ENCODE measurements at places on chromosomes 1 and 21.

DNA sequence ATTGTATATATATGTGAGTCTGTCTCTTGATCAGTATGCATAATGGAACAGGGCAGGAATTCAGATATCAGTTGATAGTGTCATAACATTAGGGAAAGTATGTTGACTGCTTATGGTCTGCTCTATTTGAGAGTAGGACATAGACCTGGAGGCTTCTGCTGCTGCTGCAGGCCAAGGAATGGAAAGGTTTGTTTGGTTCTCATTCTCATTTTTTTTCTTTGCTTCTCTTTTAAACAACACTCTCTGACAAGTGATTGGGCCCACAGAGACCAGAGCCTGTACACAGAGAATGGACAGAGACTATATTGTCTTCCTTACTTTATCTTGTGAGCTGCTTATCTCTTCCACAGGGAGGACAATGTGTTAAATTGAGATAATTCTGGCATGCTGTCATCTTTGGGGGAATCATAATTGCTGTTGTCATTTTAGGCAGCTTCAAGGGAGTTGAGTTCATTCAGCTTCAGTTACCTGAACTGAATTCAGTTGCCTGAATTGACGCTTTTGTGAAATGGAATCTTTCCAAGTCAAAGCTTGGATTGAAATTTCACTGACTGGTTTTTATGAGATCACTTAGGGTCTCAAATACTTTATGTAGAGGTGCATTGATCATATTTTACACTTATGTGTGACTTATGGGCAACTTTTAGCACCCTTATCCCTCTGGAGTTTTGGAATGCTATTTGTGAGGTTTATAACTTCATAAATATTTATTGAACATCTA is 16.9 kb downstream of the CAP1 start:
- no peak for DNase-seq

DNA sequence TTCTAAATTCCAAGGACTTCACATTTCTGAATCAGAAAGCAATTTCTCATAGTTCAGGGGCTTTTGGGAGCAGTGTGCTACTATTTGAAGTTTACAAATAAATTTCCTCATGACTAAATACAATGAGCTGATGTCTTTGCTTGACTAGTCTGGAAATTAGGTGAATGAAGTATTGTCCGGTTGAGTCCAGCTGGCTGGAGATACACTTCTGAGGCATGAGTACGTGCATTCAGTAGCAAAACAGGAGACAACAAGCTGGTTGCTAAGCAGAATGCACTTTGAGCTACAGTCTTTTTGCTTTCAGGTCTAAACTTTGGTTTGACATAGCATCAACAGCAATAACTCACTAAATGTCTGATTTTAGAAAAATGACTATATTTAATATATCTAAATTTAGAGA is 27.1 kb downstream of the ZNHIT6 start:
- no peak for DNase-seq

DNA sequence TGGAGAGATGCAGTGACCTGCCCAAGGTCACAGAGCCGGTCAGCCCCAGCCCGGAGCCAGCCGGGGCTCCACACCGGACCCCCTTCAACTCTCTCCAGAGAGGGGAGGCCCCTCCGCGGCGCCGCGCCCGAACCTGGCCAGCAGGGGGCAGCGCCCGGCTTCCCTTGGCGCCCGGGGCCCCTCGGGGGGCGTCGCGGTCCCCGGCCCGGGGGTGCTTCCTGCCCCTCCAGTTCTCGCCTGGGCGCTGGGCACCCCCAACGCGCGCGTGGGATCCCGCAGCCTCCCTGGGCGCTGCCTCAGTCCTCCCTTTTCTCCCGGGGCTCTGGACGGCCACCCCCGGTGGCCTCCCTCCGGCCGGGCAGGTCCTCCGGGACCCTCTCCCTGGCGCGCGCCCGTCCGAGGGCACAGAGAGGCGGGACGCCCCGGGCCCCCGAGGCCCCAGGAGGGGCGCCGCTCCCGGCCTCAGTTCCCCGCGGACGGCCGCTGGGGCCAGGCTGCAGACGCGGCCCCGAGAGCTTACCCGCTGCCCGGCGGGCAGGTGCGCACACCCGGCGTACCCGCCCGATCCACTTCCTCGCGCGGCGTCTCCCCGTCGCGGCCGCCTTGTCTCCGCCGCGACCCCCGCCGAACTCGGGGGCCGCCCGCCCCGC is 406 bp downstream of the HTR1D start:
- DNase-seq: no peak

GRCh38 chr1:17933971-17934370 is 173.6 kb upstream of the IGSF21 start:
- DNase-seq: no peak

DNA sequence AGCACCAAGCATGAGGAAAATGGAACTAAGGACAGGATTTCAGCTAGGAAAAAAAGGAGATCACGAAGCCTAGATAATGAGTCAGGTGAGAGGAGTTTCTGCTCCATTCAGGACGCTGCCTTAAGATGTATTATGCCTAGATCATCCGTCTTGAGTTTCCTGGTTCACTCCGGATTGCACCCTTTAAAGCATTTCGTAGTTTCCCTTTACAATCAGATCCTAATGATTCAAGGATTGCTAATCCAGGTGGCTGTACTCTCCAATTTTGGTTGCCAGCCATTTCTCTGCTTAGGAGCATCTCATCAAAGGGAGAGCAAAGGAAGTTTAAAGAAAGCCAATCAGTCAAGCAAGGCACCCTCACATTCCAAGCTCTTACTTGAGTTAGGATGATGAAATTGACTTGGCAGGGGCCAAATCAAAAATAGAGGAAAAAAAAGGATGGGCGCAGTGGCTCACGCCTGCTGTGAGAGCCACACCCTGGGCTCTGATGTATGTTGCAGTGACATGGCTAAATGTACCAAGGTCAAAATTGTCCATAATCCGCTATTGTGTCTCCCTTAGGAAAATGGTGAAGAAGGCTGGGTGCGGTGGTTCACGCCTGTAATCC is 156.9 kb upstream of the SOD1 start:
- DNase-seq: no peak

DNA sequence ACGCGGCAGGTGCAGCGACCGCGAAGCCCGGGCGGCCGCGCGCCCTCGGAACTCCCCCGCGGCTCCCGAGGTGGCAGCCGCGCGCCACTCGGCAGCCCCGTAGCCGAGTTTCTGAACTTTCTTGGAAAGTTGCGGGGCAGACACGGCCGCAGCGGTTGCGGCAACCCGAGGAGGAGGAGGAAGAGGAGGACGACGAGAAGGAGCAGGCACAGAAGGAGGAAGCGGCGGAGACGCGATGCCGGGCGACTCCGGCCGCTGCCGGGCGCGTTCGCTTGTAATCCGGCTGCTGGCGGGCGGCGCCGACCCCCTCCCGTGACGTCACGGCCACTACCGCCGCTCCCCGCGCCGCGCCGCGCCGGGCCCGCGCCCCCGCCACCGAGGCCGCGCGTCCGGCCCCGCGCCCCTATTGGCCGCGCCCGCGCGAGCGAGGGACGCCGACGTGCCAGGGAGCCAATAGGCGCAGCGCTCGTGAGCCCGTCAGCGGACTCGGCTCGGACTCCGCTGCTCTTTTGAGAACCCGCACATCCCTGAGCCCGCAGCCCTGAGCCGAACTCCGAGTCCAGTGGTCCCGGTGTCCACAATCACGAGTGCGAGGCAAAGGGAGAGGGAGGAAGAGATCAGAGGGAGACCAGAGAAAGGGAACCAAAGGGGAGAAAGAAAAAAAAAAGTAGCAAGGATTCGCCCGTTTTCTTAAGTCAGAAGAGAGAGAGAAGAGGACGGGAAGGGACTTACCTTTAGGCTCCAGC is 736 bp upstream of the BARHL2 start:
- no peak for DNase-seq

- no peak for DNase-seq
Observed at GRCh38 chr1:111821121-111821745, 65.5 kb downstream of the DDX20 start.

GRCh38 chr1:157132616-157133167 is 5.5 kb downstream of the ETV3 start:
- no peak for DNase-seq

DNA sequence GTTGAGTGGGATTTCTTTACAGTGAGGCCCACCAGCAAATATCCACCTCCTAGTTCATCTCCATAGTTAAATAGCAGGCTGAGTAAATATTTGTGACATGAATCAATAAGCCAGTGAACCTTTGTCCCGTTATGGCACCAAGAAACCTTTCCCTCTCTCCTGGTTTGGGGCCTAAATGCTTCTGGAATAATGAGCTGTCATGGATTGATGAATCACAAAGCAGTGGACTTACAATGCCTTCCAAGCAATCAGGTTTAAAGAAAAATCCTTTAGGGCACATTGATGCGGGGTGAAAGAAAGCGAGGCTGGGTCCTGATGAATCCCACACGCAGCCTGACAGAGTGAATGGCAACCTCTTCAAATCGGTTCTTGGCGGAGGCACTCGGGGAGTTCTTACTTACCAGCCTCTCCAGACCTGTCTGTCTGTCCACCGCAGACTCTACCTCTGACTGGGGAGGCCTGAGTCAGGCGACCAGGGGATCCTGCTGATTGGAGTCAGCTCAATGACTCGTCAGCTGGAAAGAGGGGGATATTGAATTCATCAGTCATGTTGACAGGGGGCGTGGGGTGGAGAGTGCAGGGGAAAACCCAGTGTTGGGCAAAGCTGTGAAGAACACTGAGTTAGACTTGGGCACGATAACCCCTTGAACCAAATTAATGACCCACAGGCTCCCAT is 247.3 kb downstream of the PLPP3 start:
- DNase-seq: no peak

GRCh38 chr1:207789792-207790787 is 38.2 kb downstream of the CD46 start:
- no peak for DNase-seq

GRCh38 chr21:39885119-39885848 is 18.0 kb downstream of the PCP4 start:
- no peak for DNase-seq

- no peak for DNase-seq
Observed at GRCh38 chr1:202959276-202959620, 1.1 kb upstream of the ADIPOR1 start.

DNA sequence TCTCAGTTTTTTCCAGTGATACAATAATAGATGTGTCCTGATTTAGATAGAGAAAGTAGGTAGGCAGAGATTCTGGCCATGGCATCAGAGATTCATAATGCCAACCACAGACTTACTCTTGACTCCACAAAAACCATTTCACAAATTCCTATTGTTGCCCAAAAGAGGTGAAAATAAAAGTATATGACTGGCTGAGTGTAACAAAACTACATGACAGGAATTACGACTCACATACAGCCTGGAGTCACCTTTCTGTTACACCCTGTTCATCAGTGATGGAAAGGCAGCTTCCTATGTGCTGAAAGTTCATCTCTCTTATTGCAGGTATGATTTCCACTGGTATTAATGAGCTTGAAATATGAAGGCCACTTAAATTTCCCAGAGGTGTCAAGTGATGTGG is 72.3 kb downstream of the MPZL1 start:
- no peak for DNase-seq
